Endothelial cell (in vitro differentiated cells): ENCODE measurements at places on chromosomes 5 and 9. TPM values are rescaled to one million over a fixed set of nuclear protein-coding genes. Genes with fewer than 3 reads are reported as not detected.

GRCh38 chr5:68803881-68804319 lies 289.9 kb upstream of the SLC30A5 start:
- no peak for DNase-seq

The RXRA gene
- total RNA-seq: 83.3 TPM

- DNase-seq: no peak
Measured at GRCh38 chr9:96052686-96053085, 177.2 kb downstream of the ERCC6L2 start.

GRCh38 chr5:37638897-37639296 lies 200.9 kb downstream of the GDNF start:
- no peak for DNase-seq

The CTSV gene
- total RNA-seq: 20.4 TPM

DNA sequence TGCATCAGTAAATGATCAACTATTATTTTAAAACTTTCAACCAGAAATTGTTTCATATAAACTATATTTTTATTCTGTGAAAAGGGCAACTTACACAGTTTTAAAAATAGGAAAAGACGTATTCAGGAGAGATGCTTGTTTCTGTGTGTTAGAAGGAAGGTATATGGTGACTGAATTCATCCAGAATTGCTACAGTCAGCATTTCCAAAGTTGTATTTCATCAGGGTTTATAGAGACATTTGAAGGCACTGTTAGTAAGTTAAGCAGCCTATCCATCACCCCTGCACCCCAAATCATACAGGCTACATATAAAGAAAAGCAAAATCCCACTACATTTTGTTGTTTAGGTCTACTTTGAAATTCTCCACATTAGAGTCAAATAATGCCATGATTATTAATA lies 716.0 kb downstream of the KCTD16 start:
- DNase-seq: no peak

DNA sequence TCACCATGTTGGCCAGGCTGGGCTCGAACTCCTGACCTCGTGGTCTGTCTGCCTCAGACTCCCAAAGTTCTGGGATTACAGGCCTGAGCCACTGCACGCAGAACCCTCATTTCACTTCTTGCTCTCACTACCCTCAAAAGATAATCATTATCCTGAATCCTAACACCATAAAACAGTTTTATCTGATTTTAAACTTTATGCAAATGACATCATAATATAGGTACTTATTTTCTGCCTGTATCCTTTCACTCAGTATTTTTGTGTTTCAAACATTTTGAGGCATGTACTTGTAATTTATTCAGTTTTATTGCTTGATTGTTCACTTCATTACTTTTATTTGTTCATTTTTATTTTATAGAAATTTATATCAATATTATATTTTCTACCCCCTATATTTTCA lies 719.2 kb upstream of the ARRDC3 start:
- DNase-seq: no peak

The CTXN3 gene
- 5.4 TPM for total RNA-seq

DNA sequence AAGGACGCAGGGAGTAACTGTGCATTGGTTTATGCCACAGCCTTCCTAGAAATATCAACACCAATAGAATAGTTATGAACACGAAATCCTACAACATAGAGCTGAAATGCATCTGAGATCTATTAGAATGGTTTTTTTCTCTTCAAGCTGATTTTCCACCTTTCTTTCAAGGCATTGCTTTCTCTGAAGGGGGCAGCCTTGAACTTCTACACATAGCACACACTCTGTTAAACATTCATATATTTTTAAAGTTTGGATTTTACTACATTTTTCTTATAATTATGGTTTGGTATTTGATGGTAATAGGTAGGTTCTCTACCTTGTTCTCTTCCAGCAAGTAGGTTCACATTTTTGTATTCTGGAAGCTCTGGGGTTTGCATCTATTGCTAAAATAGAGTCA lies 661.8 kb downstream of the SEMA5A start:
- DNase-seq: no peak

DNA sequence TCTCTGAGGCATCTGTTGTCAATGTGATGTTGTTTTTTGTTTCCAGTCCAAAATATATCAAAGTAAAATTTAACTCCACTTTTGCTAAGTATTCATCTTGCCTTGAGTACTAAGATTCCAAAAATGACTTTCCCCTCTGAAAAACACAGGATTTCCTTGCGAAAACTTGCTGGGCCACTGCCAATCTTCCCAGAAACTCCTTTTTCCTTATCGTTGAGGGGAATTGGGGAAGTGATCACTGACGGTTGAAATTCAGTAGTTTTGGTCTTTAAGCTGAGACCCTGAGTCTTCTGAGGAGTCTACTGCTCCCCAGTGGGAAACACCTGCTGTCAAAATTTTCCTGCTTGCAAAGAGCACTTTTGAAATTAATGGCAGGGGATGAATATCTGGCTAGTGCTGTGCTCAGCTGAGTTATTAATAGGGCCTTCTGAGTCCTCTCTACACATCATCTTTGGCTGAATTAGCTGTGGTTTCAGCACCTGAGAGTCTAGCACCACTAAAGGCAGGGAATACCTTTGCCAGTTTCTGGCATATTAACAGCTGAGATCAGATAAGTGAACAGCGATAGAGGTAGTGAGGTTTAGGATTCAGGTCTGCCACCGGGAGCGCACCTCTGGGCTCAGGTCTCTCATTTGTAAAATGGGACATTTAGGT lies 18.0 kb downstream of the TLR4 start:
- no peak for DNase-seq

- DNase-seq: no peak
Measured at GRCh38 chr9:108811944-108812343, 43.8 kb downstream of the ACTL7B start.
